ENCODE measurements at places on chromosomes 7 and 10.

DNA sequence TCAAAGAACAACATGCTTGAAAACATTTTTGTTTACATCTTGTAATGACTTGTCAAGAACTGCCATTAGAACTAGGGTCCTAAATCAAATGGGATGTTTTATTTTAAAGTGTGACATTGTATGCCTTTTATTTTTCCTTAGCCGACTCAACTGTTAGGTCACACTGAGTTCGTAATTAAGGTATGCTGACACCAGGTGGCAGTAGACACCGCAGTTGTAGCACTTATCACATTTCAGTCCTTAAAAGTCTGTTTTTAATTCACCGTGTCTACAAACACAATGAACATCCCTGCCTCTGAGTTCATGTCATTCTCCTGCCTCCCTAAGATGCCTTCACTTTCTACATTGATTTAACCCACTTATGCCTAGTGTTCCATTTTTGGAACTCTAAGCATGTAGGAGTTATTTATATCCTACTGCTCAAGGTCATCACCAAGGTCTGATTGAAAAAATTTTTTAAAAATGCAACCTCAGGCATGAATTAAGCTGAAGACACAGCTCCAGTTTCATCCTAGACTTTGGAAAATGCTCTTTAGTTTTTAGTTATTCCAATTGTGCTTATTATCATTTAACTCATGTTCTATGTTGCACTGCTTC, 186.1 kb downstream of the BMPER start:
- H3K4me1 ChIP-seq: no peaks in the 10 kb centered on the region
- no peak overlapping the region for H3K27ac ChIP-seq

DNA sequence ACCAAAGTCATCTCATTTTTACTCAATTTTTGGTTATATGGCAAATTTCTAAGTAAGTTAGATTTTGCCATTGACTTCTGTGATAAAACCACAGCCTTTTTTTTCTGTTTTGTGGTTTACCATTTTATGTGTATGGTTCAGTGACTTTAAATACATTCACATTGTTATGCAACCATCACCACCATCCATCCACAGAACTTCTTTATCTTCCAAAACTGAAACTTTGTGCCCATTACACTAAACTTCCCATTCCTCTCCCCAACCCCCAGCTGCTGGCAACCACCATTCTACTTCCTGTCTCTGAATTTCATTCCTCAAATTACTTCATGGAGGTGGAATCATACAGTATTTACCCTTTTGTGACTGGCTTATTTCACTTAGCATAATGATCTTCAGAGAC, 280.4 kb upstream of the TCERG1L start:
- no peak overlapping the region for H3K4me3 ChIP-seq
- no peak overlapping the region for H3K27ac ChIP-seq
- no peak for DNase-seq
- H3K4me1 ChIP-seq: no peaks in the 10 kb centered on the region
- no peaks in the 10 kb centered on the region for H3K36me3 ChIP-seq
- H3K27me3 ChIP-seq: no peaks in the 10 kb centered on the region

GRCh38 chr7:5296015-5296610, 13.4 kb downstream of the SLC29A4 start:
- peaks cover 3% of the 10 kb centered on the region for H3K36me3 ChIP-seq
- no peak overlapping the region for H3K27ac ChIP-seq

DNA sequence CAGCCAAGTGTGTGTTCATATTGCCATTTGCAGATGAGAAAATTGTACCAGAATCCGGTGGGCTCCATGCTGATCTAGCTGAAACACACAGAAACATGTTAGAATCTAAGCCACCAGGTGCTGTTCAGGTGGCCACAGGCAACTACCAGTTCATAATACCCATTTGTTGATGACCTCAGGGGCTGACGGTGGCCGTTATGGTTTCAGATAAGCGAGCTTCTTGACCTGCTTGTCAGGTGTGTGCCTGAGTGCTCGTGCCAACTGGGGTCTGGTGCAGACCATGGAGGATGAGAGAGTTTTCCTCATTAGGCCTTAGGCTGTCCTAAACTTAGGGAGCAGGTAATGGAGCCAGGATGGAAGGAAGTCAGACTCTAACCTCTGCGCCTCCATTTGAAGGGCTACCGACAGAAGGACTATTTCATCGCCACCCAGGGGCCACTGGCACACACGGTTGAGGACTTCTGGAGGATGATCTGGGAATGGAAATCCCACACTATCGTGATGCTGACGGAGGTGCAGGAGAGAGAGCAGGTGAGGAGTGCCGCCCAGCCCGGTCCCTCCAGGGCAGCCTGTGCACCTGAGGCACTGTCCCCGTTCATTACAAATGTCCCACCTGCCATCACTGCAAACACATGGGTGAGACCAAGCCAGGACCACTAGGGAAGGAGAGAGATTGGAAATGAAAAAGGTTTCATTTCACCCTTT, 53.1 kb downstream of the MKI67 start:
- H3K27ac ChIP-seq: no peak overlapping the region
- no peaks in the 10 kb centered on the region for H3K4me1 ChIP-seq
- DNase-seq: no peak

DNA sequence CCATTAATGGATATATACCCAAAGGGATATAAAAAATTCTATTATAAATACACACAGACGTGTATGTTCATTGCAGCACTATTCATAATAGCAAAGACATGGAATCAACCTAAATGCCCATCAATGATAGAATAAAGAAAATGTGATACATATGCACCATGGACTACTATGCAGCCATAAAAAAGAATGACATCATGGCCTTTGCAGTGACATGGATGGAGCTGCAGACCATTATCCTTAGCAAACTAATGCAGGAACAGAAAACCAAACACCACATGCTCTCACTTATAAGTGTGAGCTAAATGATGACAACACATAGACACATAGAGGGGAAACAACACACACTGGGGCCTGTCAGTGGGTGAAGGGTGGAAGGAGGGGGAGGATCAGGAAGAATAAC, 33.0 kb downstream of the POLR1F start:
- no peak overlapping the region for H3K27ac ChIP-seq
- H3K4me1 ChIP-seq: peaks cover 6% of the 10 kb centered on the region
- DNase-seq: no peak
- H3K4me3 ChIP-seq: no peak overlapping the region

- no peaks in the 10 kb centered on the region for H3K27me3 ChIP-seq
- no peak overlapping the region for H3K4me3 ChIP-seq
- H3K4me1 ChIP-seq: peaks cover 17% of the 10 kb centered on the region
- no peaks in the 10 kb centered on the region for H3K36me3 ChIP-seq
Observed at GRCh38 chr7:85475476-85475875, 288.6 kb upstream of the SEMA3D start.

GRCh38 chr7:94605031-94605430, 50.9 kb downstream of the SGCE start:
- H3K27ac ChIP-seq: no peak overlapping the region
- no peak for DNase-seq
- H3K27me3 ChIP-seq: peaks cover 30% of the 10 kb centered on the region
- no peaks in the 10 kb centered on the region for H3K4me1 ChIP-seq
- no peak overlapping the region for H3K4me3 ChIP-seq

DNA sequence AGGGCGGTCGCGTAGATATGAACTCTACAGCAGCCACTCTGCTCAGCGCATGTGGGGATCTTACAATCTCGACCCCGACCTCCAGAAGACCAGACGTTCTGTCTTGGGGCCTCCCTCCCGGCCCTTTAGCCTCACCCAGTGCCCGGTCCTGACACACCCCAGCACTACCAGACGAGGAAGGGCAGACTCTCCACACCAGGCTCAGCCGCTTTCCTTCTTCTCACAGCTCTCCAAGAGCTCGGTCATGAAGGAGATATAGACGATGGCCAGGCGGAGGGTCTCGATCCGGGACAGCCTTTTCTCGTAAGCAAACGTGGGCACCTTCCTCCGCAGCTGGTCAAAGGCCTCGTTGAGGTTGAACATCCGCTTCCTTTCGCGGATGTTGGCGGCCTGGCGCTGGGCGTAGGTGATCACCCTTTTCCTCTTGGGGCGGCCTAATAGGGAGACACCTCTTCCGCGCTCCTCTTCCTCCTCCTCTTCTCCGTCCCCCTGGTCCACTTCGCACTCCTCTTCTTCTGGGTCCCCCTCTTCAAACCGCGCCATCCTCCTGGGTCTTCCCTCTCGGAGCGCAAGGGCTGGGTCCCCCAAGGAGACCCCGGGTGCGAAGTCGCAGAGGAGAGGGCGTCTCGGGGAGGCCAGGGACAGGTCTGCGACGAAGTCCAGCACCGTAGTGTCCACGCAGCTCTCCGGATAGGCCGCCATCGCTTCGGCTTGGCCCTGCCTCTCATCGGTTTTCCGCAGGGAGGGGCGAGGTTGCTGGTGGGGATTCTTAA, at the start of gene FERD3L:
Gene FERD3L (minus strand): TSS at position 761 of the 773 bp plus-strand sequence. CDS start 59 bp downstream, at position 702.
- peaks cover 45% of the 10 kb centered on the region for H3K27me3 ChIP-seq
- DNase-seq: no peak
- no peak within 1 kb of the TSS for H3K4me3 ChIP-seq
- H3K27ac ChIP-seq: no peak within 1 kb of the TSS

DNA sequence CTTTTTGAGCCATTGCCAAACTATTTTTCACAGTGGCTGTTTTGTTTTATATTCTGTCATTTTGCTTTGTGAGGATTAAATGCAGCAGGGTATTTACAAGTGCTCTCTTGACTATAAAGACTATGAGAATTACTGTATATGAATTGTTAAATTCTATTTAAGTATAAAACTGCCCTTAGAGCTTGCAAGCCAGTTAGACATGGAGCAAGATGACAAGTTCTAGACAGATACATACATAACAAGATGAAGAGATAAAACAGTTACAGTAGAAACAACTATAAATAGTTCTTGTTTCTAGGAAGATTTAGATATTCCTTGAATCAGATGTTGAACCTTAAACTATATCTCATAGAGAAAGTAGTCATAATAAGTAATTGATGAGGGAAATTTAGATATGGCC, 60.6 kb downstream of the DNAH11 start:
- H3K27ac ChIP-seq: no peak overlapping the region
- no peaks in the 10 kb centered on the region for H3K36me3 ChIP-seq
- DNase-seq: no peak
- peak overlapping the region; percentile 45 for H3K4me3 ChIP-seq
- H3K27me3 ChIP-seq: no peaks in the 10 kb centered on the region

GRCh38 chr10:12337453-12338372, 11.6 kb upstream of the CAMK1D start:
- no peak overlapping the region for H3K27ac ChIP-seq
- H3K36me3 ChIP-seq: no peaks in the 10 kb centered on the region
- peaks cover 30% of the 10 kb centered on the region for H3K4me1 ChIP-seq

GRCh38 chr10:7829289-7829834, 11.1 kb downstream of the TAF3 start:
- no peak overlapping the region for H3K27ac ChIP-seq
- no peaks in the 10 kb centered on the region for H3K27me3 ChIP-seq
- H3K4me1 ChIP-seq: peaks cover 20% of the 10 kb centered on the region
- DNase-seq: no peak
- no peaks in the 10 kb centered on the region for H3K36me3 ChIP-seq

GRCh38 chr10:52146766-52147165, 167.3 kb upstream of the DKK1 start:
- no peaks in the 10 kb centered on the region for H3K4me1 ChIP-seq
- no peaks in the 10 kb centered on the region for H3K36me3 ChIP-seq
- H3K27ac ChIP-seq: no peak overlapping the region
- no peak for DNase-seq
- no peaks in the 10 kb centered on the region for H3K27me3 ChIP-seq

- no peaks in the 10 kb centered on the region for H3K36me3 ChIP-seq
- no peaks in the 10 kb centered on the region for H3K27me3 ChIP-seq
- no peak overlapping the region for H3K27ac ChIP-seq
- peaks cover 20% of the 10 kb centered on the region for H3K4me1 ChIP-seq
Observed at GRCh38 chr10:61757525-61758397, 95.0 kb downstream of the CABCOCO1 start.

- no peaks in the 10 kb centered on the region for H3K36me3 ChIP-seq
- H3K27me3 ChIP-seq: peaks cover 39% of the 10 kb centered on the region
- no peak overlapping the region for H3K4me3 ChIP-seq
Observed at GRCh38 chr7:151412318-151412717, 2.5 kb upstream of the WDR86 start.

- H3K27ac ChIP-seq: peak overlapping the region; percentile 99
- peak overlapping the region; percentile 94 for H3K4me3 ChIP-seq
- DNase-seq: no peak
- peaks cover 4% of the 10 kb centered on the region for H3K36me3 ChIP-seq
- H3K4me1 ChIP-seq: peaks cover 24% of the 10 kb centered on the region
Observed at GRCh38 chr7:120949393-120949911, 1.1 kb upstream of the ING3 start.

GRCh38 chr7:93720106-93720505, 145.6 kb upstream of the CALCR start:
- no peaks in the 10 kb centered on the region for H3K27me3 ChIP-seq
- H3K27ac ChIP-seq: no peak overlapping the region
- no peaks in the 10 kb centered on the region for H3K36me3 ChIP-seq
- no peak for DNase-seq
- H3K4me3 ChIP-seq: no peak overlapping the region

- peaks cover 32% of the 10 kb centered on the region for H3K4me1 ChIP-seq
- no peak overlapping the region for H3K27ac ChIP-seq
- H3K4me3 ChIP-seq: no peak overlapping the region
- DNase-seq: no peak
Observed at GRCh38 chr10:30743586-30743985, 114.0 kb upstream of the LYZL2 start.

DNA sequence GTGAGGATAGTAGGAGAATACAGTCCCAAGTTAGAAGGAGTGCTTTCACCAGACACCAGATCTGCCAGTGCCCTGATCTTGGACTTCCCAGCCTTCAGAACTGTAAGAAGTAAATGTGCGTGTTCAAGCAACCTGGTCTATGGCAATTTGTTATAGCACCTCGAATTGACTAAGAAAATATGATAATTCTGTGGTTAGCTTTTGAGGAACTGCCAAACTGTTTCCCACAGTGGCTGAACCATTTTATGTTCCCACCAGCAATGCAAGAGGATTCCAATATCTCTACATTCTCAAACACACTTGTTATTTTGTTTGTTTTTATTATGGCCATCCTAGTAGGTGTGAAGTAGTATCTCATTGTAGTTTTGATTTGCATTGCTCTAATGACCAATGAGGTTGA, 47.0 kb downstream of the RBM20 start:
- no peaks in the 10 kb centered on the region for H3K4me1 ChIP-seq
- no peak for DNase-seq
- no peak overlapping the region for H3K27ac ChIP-seq
- H3K27me3 ChIP-seq: no peaks in the 10 kb centered on the region
